ENCODE measurements at places on chromosomes 3 and 15.

DNA sequence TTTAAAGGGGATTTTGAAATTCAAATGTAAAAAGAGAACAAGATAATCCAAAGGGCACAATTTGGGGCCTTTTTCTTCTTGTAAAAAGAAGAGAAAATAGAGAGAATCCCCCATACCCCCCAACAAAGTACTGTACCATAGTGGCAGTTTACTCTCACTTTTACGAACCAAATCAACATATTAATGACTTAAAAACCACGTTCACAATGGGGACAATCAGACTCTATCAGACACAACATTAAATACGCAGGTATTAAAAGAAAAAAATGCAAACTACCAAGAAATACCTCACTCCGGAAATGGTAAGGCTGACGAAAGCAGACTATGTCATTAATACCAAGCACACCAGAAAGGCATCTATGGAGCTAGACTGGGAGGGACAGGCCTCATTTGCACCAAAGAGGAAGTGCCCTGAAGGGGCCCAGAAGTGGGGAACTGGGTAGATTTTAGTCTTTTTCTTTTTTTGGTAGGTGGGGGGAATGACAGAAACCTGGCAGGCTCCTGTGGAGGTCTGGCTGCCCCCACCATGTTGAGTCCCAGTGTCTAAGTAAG lies 134.3 kb downstream of the TIGIT start:
- no peak for DNase-seq

- no peak for DNase-seq
Measured at GRCh38 chr3:158407844-158408517, 163.0 kb upstream of the MLF1 start.

DNA sequence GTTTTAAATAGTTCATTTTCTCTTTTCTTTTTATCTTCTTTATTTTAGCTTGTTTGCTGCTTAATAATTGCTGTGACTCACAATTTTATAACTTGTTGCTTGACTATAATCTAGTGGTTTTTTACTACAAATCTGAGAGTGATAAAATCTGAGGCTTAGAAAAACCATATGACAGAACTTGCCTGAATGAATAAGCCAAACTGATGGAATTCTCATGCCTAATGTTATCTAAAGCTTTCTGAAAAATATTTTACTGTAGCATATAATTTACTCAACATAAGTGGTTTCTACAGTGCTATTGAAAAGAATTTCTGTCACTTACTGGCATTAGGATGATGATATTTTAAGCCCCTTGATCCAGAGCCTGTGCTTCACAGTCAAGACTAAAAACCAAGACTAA lies 175.1 kb downstream of the VGLL3 start:
- no peak for DNase-seq

DNA sequence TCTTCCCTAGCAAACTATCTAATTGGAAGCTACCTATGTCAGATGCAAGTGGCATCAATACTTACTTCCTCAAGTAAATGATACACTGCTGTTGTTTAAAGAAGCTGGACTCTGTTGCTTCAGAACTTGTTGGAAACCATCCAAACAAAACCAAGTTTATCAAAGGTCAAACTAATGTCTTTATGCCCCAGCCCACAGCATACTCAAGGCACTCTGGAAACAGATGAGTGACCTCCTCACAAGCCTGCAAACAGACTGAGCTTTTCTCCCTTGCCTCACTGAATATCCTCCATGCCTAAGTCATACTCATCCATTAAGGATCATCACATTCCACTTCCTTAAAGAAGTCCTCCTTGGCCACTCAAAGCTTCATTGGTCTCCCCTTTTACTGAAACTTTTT lies 107.4 kb upstream of the ACP3 start:
- DNase-seq, result no peak

GRCh38 chr3:152230370-152230769 lies 38.4 kb upstream of the MBNL1 start:
- DNase-seq, result no peak

- peak; percentile 22 for DNase-seq
Measured at GRCh38 chr15:79593119-79593869, 161.2 kb downstream of the MINAR1 start.

GRCh38 chr15:97718509-97718908 lies 242.0 kb upstream of the ARRDC4 start:
- no peak for DNase-seq

DNA sequence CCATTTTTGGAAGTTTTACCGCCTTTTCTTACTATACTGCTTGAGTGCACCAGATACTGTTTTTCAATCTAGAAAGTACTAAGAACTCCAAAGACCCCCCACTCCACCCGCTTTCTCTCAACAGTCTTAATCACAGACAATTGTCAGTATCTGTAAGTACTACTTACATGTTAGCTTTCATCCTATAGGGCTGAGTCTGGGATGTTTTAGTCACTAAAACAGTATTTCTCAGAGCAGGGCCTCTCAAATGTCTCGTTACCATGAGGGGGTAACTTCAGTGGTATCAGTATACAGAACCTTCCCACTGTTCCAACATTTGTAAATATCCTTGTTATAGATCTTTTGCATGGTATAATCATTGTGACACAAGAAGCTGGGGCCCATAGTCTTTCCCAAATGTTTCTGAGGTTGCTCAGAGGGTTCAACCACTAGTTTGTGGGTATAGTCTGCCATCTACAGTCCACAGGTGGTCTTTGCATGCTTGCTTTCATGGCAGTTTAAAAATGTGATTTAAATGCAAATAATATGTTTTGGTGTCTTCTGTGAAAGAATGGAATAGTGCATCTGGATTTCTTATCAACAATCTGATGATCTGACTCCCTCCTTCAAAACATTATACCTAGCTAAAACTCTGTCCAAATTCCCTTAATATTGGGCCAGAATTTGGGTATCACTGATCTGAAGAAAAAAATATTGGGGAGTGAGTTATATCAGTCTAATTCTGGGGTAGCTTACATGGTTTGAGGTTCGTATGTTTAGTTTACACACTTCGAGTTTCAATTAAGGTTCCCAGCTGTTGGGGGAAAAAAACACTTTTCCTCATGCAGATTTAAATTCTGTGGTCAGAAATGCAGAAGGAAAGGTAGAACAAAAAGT lies 18.0 kb upstream of the DNAJC13 start:
- peak; percentile 44 for DNase-seq

DNA sequence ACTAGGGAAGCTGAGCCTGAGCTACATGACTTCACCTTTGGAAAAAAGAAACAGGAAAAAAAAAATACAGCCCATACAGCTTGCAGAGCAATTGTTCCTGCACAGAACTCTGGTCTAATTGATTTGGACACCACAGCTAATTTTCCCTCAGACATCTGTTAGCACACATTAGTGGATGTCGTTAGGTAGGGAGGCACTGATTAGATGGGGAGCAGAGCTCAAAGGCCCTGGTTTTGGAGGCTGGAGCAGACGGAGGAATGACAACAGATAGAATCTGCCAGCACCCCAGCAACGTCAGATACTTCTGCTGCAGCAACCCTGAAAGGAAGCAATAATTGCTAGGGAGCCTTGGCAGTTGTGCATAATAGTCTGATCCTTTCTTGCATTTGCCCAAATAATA lies 398.9 kb downstream of the LSAMP start:
- no peak for DNase-seq

DNA sequence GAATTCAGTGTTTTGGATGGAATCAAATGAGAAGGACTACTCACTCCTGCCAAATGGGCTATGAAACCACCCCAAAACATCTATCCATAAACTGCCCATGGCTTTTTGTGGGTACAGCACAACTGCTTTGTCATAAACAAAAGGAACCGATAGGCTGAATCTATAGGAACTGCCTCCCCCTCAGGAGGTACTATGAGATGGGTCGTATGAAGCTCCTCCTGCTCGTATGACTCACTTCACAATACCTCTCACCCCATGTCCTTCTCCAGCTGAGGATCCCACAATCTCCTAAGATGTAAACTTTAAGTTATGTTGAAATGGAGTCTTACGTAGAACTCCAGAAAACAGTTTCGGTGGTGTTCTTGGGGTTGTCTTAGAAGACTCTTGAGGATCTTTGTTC lies 129.9 kb upstream of the SAMMSON start:
- no peak for DNase-seq

GRCh38 chr15:70523192-70523591 lies 240.2 kb downstream of the UACA start:
- DNase-seq, result no peak

DNA sequence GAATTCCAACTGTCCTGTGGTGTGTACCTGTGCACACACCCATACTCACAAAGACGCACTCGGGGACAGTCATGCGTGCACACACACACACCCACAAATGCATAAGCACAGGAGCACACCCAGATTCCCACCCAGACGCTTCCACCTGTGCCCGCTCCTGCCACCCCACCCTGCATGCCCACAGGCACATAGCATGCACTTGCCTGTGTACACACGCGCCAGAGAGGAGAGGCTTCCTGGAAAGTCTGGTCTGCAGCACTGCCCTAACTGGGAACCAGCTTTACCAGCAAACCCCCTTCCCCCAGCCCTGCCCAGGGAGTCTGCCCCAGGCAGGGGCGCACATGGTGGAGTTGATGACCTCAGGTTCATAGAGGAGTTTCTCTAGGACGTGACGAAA lies 246.2 kb downstream of the UACA start:
- no peak for DNase-seq

DNA sequence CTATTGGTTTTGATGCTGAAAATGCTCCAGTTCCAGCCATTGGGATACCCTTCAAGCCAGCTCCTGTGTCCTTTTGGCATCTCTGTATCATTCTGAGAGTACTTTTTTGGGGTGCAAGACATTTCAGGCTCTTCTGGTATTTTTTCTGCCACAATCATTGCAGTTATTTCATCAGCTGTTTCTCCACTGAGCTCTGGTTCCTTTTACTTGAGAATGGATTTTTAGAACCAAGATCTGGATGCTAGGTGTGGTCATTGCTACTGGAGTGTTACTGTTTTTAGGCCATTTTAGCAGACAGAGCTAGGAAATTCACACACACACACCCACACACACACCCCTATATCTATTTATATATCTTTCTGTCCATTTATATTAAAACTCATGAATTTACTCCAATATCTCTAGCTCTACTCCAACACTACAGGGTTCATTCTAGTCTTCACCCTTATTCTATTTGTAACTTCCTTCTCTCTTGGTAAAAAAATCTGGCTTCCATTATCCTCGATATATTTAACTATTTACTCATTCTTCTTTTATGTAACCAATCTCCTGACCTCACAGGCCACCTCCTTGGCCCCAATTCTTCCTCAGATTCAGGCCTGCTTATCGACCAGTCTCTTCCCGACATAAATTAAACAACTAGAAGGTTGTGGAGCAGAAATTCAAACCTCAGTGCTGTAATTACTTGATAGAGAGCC lies 17.0 kb downstream of the SLC35G2 start:
- no peak for DNase-seq

GRCh38 chr3:71064956-71065763 lies 518.4 kb downstream of the FOXP1 start:
- DNase-seq, result peak; percentile 73

GRCh38 chr3:132344666-132345280 lies 27.6 kb downstream of the ACP3 start:
- DNase-seq, result no peak

DNA sequence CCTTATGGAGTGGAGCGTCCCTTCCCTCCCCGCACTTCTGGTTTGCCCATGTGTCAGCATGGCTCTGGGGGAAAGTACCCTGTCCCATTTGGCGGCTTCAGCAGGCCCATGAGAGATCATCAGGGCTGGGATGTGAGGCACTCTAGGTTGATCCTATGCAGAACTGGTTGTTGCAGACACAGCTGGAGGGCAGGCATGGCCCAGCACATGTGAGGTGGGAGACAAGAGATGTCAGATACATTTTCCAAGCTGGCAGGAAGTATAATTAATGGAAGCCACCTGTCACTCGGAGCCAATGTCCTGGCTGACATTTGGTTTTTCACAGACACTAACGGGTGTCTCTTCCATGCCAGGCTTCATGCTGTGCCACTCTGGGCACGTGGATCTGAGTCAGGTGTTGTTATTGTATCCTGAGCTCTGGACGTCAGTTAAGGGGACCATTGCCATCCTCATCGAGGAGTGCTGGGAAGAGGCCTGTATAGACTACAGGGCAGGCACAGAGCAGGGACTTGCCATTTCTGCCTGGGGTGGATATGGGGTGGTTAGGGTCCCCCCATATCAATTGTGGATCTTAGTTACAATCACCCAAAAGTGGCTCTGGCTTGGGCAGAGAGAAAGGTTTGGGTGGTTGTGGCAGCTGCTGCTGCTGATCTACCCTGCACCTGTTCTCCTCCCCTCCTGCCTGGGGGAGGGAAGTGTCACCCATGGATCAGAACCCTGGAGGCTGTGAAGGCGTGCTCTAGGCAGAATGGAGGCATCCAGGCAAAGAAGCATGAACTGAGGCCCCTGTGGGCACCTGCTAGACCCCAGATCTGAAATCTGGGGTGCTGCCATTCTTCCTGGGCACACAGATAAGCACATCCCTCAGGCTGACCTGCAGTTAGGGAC lies 140.7 kb downstream of the FBLN2 start:
- DNase-seq, result no peak

- no peak for DNase-seq
Measured at GRCh38 chr3:81516042-81516441, 245.4 kb downstream of the GBE1 start.

GRCh38 chr15:86505951-86506350 lies 426.3 kb downstream of the AGBL1 start:
- DNase-seq, result no peak

- DNase-seq, result no peak
Measured at GRCh38 chr15:89401631-89402517, 67.2 kb upstream of the POLG start.

- DNase-seq, result peak; percentile 20
Measured at GRCh38 chr15:98823012-98823458, 174.7 kb downstream of the IGF1R start.

GRCh38 chr3:185766329-185767001 lies 58.4 kb downstream of the IGF2BP2 start:
- DNase-seq, result no peak

DNA sequence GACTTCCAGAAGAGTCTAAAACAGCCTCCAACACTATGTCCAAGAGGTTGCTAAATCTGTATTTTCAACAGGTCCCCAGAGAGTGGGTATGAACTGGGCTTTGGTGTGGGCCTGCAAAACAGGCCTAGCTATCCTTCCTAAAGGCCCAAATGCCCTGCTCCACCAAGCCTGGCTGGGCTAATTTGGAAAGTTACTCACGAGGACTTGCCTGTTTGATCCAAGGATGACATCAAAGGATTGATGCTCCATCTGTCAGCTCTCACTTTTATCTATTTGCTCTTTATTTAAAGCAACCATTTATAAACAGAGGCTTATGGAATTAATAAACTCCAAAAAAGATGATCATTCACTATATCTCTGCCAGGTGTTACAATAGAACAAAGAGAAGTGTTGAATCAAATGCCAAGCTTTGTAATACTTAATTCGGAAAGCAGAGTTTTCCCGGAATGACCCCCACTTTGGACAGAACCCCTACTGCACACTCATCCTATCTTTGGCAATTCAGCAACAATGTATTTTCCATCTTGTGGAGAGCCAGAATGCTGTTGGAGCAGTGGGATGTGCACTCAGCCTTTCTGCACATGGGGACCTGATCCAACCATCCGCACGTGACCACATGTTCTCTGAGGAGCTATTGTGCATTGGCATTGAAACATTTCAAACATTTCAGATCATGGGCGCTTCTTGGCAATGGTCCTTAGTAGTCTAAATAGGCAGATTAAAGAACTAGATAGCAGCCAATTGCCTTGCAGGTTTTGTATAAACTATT lies 163.3 kb upstream of the THBS1 start:
- no peak for DNase-seq

- no peak for DNase-seq
Measured at GRCh38 chr3:71148455-71149060, 435.0 kb downstream of the FOXP1 start.

- DNase-seq, result no peak
Measured at GRCh38 chr3:129507181-129507831, 21.1 kb upstream of the RHO start.

GRCh38 chr15:39171944-39172368 lies 408.9 kb upstream of the THBS1 start:
- DNase-seq, result peak; percentile 63

Measured in WTC11 (cell line).